ENCODE measurements at places on chromosomes 7 and 10. TPM values are rescaled to one million over a fixed set of nuclear protein-coding genes. Genes with fewer than 3 reads are reported as not detected.
A peak's percentile ranks its signal among the peaks of the same experiment; 100 is the strongest.

GRCh38 chr10:4070921-4071660 lies 286.1 kb upstream of the KLF6 start:
- DNase-seq = no peak

Gene METTL27
- 4.9 TPM for total RNA-seq

- DNase-seq = peak; percentile 100
Measured at GRCh38 chr7:130356121-130356875, 11.7 kb downstream of the CPA5 start.

Gene ENKUR
- total RNA-seq = 0.17 TPM

Gene STEAP2
- total RNA-seq = 29.8 TPM

Measured in fibroblast of lung (primary cell).